ENCODE measurements at places on chromosomes 3 and 15.

GRCh38 chr15:66369773-66370651, 13.5 kb upstream of the TIPIN start:
- DNase-seq: no peak

DNA sequence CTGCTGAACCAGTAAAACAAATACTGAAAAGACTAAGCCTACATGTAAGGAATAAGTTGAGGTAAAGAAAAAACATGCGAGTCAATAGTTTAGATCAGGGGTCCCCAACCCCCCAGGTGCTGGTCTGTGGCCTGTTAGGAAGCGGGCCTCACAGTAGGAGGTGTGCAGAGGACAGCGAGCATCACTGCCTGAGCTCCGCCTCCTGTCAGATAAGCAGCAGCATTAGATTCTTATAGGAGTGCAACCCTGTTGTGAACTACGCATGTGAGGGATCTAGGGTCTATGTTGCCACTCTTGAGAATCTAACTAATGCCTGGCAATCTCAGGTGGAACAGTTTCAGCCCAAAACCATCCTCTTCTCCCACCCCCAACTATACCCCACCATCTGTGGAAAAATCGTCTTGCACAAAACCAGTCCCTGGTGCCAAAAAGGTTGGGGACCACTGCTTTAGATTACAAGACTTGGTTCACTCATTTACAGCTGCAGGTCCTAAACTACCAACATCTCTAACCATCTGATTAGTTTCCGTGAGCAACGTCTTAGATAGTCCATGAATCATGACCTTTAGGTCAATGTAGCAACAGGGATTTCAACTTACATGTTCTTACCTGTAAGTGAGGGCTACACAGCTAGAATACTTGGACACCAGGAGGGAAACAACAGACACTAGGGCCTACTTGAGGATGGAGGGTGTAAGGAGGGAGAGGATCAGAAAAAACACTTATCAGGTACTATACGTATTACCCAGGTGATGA, 66.7 kb downstream of the TRANK1 start:
- no peak for DNase-seq

- no peak for DNase-seq
Measured at GRCh38 chr3:73569246-73569760, 55.4 kb downstream of the PDZRN3 start.

GRCh38 chr3:181695661-181696491, 15.8 kb upstream of the SOX2 start:
- no peak for DNase-seq

DNA sequence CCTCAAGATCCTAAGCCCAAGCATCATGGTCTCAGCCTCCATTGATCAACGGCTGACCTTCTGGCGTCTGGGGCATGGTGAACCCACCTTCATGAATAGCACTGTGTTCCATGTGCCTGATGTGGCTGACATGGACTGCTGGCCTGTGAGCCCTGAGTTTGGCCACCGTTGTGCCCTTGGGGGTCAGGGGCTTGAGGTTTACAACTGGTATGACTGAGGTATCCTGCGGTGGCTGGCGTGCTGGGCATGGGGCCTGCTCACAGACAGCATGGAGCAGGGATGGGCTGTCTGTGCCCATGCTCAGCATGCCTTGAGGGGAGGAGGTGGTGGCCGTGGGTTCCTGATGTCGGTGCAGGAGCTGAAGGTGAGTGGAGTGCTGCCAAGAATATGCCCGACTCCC, 3.3 kb downstream of the DALRD3 start:
- no peak for DNase-seq

GRCh38 chr3:34077417-34078195, 279.2 kb downstream of the PDCD6IP start:
- DNase-seq: no peak

GRCh38 chr3:79383402-79384012, 384.3 kb downstream of the ROBO1 start:
- no peak for DNase-seq
